ENCODE measurements at places on chromosomes 5 and 9.
A peak's percentile ranks its signal among the peaks of the same experiment; 100 is the strongest.

- DNase-seq: no peak
Observed at GRCh38 chr5:142974409-142974808, 204.2 kb downstream of the ARHGAP26 start.

DNA sequence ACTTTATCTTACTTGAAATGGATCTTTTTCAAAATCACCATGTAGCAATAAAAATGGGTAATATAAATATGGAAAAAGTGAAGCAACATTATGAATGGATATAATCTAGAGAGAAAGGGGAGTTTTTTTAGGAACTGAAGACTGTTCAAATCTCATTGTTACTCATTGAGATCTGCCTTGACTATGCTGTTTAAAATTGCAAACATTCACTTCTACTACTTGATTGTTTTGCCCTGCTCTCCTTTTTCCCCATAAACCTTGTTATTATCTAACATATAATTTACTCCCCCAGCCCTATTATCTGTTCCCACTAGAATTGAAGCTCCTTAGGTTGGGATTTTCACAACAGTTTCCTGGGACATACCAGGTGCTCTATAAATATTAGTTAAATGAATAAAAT is 22.0 kb downstream of the PAM start:
- no peak for DNase-seq

- DNase-seq: no peak
Observed at GRCh38 chr9:21919377-21920362, 74.5 kb downstream of the CDKN2A start.

DNA sequence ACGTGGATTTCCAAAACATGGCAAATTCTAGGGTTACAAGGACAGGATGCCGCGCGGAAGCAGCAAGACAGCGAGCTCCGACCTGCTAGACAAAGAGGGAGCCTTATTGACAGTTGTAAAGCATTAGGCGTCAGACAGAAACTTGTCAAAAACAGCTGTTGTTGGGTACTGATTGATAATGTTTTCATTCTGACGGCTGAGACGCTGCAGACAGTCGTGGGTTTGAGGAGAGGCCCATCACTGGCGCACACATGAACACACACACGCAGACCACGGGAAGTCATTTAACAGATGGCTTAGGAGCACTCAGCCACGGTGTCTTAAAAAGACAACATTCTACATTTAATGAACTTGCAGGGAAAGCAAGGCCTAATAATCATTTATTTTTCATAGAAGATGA is 324.0 kb downstream of the NDUFS4 start:
- no peak for DNase-seq

- DNase-seq: no peak
Observed at GRCh38 chr5:142897328-142897727, 127.2 kb downstream of the ARHGAP26 start.

- no peak for DNase-seq
Observed at GRCh38 chr9:135289081-135289491, 190.5 kb upstream of the PPP1R26 start.

- no peak for DNase-seq
Observed at GRCh38 chr9:100106616-100107015, 7.6 kb downstream of the INVS start.

GRCh38 chr9:98381311-98382103 is 126.1 kb upstream of the TBC1D2 start:
- no peak for DNase-seq

DNA sequence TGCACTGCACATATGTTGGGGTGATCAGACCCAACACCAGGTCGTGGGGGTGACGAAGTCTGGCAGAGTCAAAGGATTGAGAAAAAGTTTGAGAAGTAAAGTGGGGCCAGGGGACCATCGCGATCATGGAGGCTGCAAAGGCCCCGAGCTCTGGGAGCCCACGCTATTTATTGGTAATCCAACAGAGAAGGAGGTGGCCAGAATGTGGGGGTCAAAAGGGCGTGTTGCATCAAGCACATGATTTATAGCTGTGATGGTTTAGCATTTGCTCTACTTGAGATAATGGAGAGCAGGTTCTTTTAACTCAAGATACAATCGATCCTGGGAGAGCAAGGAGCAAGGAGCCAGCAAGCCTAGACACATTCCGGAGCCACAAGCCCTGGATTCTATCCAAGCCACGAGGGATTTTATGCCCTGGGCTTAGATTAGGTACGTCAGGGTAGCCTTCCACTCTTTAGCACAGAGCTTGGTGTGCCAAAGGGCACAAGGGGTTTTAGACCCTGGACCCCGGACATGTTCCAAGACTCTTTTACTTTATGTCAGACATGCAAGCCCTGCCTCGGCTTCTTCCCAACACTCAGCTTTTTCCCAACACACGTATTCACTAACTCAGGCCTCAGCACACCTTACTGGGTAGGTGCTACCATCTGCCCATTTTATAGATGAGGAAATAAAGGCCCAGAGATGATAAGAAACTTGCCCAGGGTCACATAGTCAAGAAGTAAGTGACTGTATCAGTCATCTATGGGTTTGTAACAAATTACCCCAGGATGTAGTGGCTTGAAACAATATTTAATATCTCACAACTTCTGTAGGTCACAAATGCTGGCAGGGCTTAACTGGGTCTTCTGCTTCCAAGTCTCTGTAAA is 39.5 kb downstream of the NSUN2 start:
- DNase-seq: no peak

DNA sequence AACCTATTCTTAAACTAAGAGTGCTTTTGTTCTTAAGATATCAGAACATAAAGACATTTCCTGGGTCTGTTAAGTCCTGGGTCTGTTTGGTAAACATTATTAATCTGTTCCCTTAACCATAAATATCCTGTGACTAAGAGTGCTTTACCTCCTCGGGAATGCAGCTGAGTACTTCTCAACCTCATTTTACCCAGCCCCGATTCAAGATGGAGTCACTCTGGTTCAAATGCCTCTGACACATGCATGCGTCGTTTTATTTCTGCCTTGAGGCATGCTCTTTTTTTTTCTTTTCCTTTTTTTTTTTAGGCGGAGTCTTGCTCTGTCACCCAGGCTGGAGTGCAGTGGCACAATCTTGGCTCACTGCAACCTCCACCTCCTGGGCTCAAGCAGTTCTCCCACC is 39.8 kb upstream of the FBXL17 start:
- no peak for DNase-seq

DNA sequence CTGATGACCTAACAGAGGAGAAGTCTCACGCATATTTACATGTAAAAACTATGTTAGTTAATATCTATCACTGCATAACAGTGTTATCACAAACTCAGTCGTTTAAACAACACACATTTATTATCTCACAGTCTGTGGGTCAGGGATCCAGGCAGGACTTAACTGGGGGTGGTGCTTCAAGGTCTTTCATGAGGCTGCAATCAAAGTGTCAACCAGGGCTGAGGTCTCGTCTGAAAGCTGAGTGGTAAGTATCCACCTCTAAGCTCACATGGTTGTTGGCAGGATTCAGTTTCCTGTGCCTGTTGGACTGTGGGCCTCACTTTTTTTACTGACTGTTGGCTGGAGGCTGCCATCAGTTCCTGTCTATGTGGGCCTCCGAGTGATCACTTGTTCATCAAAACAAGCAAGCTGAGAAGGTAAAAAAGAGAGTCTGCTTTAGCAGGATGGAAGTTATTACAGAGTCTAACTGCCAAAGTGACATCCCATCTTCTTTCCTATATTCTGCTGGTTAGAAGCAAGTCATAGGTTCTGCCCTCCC is 188.6 kb downstream of the CARTPT start:
- DNase-seq: peak; percentile 18

DNA sequence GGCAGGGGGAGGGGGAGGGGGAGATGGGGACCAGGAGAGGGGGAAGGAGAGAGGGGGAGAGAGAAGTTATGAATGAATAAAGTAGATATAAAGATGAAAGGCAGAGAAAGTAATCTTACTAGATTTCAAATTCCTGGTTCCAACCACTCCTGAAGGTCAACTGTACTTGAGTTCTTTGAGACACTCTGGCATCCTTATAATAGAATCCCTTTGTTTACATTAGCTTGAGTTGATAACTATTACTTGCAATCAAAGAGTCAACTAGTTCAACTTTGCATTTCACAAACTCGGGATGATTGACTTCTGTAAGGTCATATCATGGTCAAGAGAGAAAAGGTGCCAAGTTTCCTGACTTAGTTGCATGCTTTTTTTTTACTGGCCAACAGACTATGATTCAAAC is 42.2 kb downstream of the BAAT start:
- no peak for DNase-seq

DNA sequence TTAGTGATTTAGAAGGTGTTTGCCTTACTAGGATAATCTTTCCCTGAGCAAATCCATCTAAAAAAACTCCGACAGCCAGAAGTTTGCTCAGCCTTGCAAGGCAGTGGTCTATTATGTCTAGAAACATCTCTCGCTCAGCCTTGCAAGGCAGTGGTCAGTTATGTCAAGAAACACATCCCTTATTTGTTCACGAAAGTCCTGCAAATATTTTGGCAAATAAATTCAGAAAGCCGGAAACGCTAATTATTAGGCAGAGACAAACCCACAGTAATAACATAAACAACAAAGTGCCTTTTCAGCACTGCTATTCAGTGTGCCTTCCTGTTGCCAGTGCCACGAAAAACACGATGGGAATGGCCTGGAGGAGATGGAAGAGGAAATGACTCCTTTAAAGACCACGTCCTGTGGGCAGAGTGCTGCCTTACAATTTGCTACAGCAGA is 184.5 kb downstream of the GNAQ start:
- no peak for DNase-seq

DNA sequence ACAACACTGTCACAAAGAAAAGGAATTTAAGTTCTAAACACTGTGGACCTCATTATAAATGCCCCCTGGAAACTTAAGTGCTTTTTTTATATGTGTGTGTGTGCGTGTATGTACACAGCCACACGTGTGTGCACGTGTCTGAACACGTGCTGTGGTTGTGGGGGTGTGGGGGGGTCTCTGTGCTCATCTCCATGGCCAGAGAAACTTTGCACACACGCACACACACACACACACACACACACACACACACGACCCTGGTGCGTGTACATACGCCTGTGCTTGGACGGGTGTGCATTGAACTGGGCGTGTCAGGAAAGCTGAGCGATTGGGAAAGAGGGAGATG is 27.9 kb downstream of the AMBP start:
- no peak for DNase-seq

- DNase-seq: no peak
Observed at GRCh38 chr5:35677878-35678277, 60.2 kb downstream of the SPEF2 start.

- DNase-seq: no peak
Observed at GRCh38 chr9:19149230-19149629, 21.9 kb upstream of the PLIN2 start.

DNA sequence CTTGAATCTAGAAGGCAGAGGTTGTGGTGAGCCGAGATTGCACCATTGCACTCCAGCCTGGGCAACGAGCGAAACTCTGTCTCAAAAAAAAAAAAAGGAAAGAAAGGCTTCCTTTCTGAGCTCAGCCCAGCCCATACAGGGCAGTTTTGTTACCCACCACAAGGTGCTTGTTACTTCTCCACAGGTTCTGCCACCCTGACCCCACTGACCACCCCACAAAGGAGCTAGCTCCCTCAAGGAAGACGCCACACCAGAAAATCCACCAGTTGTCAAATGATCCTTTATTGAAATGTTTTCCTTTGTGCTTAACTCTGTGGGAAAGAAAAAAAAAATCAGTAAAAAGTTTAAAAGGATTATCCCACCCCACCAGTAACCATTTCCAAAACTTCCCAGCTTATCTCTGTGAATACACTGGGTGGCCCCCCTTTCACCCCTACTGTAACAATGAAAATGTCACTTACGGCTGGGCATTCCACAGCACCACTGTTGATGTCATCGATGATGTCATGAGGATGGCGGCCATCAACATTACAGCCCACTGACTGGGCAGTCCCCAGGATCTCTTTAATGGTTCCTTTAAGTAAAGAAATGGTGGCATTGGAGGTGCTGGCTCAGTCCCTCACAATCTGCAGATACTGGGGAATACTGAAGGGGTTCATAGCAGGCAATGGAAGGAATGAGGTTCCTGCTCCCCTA is 3.6 kb downstream of the RPL12 start:
- no peak for DNase-seq

- no peak for DNase-seq
Observed at GRCh38 chr5:159309689-159310433, 20.4 kb downstream of the IL12B start.

- peak; percentile 5 for DNase-seq
Observed at GRCh38 chr5:178551059-178551458, 39.1 kb downstream of the COL23A1 start.

- no peak for DNase-seq
Observed at GRCh38 chr5:13866792-13867191, 77.7 kb downstream of the DNAH5 start.

DNA sequence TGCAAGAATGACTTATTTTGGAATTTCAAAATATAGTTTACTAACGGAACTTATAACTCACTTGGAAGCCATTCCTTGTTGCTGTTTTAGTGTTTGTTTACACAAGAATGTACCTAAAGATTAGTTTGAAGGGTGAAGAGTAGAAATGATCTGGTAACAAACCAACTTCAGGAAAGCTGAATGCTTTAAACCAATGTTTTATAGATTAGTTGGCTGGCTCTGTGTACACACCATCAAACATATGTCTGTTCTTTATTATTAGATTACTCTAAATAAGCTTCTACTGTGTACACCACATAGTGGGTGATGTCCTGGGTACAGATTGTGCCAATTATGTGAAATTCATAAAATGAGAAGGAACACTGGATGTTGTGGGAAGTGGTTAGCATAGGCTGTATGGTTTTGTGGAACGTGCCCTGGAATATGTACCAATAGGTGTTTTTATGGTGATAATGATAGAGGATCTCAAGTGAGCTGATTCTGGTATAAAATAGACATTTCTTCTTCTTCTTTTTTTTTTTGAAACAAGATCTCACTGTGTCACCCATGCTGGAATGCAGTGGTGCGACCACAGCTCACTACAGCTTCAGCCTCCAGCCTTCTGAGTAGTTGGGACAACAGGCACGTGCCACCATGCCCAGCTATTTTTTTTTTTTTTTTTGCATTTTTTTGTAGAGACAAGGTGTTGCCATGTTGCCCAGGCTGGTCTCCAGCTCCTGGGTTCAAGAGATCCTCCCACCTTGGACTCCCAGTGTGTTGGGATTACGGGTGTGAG is 109.3 kb upstream of the DHFR start:
- no peak for DNase-seq

DNA sequence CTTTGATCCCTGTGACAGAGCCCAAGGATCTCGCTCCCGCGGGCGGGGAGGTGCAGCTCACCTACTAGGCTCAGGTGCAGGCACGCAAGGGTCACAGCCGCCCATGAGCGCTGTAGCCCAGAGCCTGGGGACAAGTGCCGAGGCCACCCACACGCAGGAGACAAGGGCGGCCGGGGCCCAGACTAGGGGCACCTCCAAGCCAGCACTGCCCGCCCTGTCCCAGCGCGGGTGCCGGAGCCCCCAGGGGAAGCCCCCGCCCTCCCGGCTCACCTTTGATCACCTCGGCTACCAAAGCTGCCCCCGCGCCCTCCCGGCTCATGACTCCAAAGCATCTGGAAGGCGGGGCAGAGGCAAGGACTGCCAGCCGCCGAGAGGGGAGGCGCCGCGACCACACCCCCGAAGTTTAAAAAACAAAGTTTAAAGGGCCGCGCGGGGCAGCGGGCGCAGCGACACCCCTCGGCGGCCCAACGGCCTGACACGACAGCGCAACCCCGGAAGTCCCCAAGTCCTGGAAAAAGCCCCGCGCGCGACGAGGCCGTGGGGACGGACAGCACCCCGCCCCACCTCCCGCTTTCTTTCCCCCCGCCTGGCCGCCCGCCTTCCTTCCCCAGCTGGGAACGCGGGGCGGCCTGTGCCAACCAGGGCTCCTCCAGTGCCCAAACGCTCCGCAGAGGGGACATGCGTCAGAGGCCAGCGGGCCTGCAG is 53.0 kb downstream of the CDC14B start:
- peak; percentile 25 for DNase-seq

Measured in DMS 273 treated with DMSO at 0.1 percent for 48 hours (cell line).